ENCODE measurements at places on chromosomes 3 and 15.
A peak's percentile ranks its signal among the peaks of the same experiment; 100 is the strongest.

GRCh38 chr3:11481556-11481955 is 162.2 kb downstream of the VGLL4 start:
- no peak for DNase-seq

GRCh38 chr3:169913323-169913722 is 2.0 kb downstream of the SAMD7 start:
- DNase-seq = no peak

- DNase-seq = no peak
Measured at GRCh38 chr3:140630366-140630765, 47.5 kb upstream of the TRIM42 start.

DNA sequence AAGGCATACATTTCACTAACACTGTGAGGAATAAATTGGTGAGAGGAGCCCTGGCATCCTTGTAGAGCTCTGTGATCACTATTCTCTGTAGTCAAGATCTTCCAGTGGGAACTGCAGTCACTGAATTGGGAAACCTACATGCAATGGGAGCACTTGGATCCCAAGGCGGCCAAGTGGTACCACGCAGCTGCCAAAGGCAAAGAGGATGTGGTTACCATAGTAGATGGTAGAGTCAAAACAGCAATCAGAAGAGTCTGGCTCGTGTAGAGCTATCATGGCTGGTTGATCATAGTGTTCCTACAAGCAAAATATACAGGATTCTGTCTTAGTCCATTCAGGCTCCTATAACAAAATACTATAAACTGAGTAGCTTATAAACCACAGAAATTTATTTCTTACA is 849.7 kb downstream of the ROBO2 start:
- no peak for DNase-seq

- DNase-seq = no peak
Measured at GRCh38 chr15:65165875-65166274, 19.3 kb downstream of the CLPX start.

- no peak for DNase-seq
Measured at GRCh38 chr15:50355980-50356379, 982 bp upstream of the GABPB1 start.

- no peak for DNase-seq
Measured at GRCh38 chr15:77869021-77869895, 208.3 kb downstream of the TBC1D2B start.

DNA sequence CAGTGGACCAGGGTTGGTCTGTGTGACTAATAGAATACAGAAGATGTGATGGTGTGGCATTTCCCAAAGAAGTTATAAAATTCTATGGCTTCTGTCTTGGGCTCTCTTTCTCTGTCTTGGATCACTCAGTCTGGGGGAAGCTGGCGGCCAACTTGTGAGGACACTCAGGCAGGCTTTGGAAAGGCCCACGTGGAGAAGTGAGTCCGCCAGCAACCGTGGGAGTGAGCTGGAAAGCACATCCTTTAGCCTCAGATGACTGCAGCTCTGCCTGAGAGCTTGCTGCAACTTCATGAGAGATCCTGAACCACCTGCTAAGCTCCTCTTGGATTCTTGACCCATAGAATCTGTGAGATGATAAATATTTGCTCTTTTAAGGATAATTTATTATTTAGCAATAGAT is 72.0 kb upstream of the RASGRP1 start:
- DNase-seq = no peak

- DNase-seq = no peak
Measured at GRCh38 chr3:121477589-121477988, 68.2 kb downstream of the POLQ start.

DNA sequence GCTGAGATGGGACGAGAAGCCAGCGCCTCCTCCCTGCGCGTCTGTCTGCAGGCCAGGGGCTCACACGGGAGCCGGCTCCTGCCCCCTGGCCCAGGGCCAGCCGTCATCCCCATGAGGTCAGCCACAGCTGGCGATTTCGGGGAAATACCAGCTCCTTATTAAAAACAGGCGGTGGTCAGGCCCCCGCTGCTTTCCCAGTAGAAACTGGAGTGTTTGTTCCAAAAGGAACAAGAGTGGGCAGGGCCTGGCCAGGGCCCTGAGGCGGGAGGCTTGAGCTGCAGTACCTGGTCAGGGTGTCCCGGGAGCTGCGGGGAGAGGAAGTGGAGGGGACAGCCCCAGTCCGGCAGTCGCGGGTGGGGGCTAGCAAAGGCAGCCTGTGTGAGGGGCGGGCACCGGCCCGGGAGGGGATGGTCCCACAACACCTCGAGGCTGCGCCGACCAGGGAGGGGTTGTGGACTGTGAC is 17.8 kb downstream of the MYL3 start:
- peak; percentile 46 for DNase-seq

GRCh38 chr3:37709946-37710640 is 151.6 kb upstream of the CTDSPL start:
- no peak for DNase-seq

DNA sequence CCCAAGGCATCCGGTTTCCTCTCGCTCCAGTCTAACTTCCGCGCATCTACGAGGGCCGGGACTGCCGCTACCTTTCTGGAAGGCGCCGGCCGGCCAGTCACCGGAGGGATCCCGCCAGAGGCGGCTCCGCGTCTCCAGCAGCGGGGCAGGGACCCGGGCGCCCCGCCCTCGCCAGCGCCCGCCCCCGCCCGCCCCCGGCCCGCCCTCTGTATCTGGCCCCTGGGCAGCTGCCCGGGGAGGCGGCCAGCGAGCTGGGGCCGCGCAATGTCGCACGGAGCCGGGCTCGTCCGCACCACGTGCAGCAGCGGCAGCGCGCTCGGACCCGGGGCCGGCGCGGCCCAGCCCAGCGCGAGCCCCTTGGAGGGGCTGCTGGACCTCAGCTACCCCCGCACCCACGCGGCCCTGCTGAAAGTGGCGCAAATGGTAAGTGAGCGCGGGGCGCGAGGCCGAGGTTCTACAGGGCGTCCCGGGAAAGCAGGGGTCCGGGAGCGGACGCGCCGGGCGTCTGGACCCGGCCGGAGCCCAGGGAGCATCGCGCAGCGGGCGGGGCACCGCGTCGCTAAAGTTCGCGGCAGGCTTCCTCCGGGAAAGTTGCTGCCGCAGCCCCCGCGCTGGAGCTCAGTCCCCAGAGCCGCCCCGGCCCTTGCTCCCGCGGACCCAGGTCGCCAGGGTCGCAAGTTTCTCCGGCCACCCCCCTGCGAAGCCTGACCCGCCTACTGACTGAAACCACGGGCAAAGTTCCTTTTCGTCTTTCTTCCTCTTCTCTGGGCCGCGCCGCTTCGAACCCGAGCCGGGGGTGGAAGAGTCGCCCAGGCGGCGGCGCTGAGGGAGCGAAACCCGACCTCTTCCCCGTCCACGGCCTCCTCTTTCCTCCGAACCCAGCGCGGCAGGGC is at the start of gene CMTM7:
Gene CMTM7 (plus strand): TSS at position 211 of the 893 bp plus-strand sequence. CDS start 54 bp downstream, at position 265.
- DNase-seq = no peak

- no peak for DNase-seq
Measured at GRCh38 chr3:108970561-108970960, 16.9 kb upstream of the GUCA1C start.

DNA sequence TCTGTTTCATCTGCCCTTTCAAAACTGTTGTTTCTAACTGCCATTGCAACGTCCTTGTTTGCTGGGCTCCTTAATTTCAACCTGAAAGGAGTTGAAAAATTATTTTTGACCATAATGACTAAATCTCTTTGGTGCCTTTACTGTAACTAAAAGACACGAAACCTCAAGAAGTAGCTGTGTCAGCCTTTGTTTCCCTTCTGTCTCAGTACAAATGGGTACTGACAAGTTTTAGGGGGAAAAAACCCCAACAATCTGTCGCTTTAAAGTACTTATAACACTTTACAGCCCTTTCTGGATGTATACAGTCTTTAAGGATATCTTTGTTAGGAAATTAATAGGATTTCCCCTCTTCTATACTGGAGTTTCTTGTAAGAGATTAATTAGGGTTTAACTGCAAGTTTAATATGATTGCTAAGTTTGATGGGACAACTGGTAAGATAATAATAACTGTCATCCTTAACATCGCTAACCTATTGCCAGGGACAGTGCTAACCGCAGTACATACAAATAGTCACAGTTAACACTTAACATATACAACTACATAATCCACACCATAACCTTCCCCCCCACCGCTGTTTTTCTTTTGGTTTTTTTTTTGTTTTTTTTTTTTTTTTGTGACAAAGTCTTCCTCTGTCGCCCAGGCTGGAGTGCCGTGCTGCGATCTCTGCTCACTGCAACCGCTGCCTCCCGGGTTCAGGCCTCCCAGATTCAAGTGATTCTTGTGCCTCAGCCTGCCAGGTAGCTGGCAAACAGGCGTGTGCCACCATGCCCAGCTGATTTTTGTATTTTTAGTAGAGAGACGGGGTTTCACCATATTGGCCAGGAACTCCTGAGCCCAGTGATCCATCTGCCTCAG is 1.7 kb downstream of the GXYLT2 start:
- no peak for DNase-seq

GRCh38 chr3:194005930-194006501 is 129.9 kb upstream of the HES1 start:
- no peak for DNase-seq

DNA sequence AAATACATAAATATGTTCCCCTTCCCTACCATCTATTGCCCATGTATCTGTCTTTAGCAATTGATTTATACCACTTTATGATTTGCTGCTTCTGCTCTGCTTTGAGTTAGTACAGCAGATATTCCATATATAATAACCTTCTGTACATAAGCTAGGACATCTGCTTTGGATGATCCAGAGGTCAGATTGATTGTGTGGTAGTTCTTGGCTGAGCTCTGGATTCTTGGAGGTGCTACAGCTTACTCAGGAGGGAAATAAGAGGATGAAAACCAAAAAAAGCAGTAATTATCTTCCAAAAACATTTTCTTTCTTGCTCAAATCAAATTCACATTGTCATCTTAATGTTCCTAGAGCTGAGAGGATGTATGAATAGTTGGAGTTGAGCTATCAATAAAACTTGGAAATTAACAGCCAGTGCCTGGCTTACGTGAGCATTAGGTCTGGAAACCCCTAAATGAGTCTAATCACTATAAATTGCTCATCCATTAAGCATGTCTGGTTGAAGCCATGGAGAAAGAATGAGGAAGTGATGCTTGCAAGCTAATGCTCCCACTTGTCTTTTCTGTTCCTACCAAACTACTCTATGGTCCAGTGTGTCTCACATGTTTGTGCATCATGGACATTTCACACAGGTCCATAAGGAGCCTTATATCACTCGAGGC is 36.3 kb upstream of the TMEM42 start:
- DNase-seq = no peak

GRCh38 chr15:22786868-22787698 is 639 bp downstream of the NIPA1 start:
- DNase-seq = no peak

- no peak for DNase-seq
Measured at GRCh38 chr3:159776779-159777178, 211.9 kb upstream of the IL12A start.

- no peak for DNase-seq
Measured at GRCh38 chr3:31219131-31219843, 313.4 kb upstream of the STT3B start.

- DNase-seq = no peak
Measured at GRCh38 chr3:133610031-133610430, 36.5 kb downstream of the CDV3 start.

GRCh38 chr3:62920466-62920784 is 45.2 kb upstream of the CADPS start:
- DNase-seq = no peak

DNA sequence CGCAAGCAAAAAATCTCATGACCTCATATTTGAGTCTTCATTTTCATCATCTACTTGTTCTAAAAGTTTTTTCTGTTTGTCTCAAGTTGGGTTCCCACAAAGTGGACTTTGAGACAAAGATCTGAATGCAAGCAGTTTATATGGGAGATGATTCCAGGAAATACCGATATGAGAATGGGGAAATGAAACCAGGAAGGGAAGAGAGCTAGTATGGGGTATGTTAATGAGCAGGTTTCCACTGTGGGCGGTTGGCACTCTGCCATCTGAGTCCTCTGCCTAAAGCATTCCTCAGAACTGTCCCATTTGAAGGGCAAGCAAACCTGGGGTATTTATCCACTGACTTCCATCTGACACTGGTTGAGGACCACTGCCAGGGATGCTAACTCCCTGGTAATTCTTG is 8.8 kb downstream of the ADPRH start:
- peak; percentile 40 for DNase-seq

DNA sequence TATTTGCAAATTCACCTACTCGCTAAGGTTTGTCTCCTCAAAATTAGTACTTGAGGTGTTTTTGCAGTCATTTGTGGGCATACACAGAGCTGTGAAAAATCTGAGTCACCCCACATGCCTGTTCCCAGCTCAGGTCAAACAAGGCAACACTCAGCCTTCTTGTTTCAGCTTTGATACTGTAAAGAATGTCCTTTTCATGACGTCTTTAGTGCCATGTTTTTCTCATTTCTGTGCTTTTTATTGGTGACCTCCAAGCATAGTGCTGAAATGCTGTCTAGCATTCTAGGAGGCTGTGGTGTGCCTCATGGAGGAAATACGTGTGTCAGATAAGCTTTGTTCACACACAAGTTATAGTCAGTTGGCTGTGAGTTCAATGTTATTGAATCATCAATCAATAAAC is 8.8 kb downstream of the CAPN3 start:
- no peak for DNase-seq

DNA sequence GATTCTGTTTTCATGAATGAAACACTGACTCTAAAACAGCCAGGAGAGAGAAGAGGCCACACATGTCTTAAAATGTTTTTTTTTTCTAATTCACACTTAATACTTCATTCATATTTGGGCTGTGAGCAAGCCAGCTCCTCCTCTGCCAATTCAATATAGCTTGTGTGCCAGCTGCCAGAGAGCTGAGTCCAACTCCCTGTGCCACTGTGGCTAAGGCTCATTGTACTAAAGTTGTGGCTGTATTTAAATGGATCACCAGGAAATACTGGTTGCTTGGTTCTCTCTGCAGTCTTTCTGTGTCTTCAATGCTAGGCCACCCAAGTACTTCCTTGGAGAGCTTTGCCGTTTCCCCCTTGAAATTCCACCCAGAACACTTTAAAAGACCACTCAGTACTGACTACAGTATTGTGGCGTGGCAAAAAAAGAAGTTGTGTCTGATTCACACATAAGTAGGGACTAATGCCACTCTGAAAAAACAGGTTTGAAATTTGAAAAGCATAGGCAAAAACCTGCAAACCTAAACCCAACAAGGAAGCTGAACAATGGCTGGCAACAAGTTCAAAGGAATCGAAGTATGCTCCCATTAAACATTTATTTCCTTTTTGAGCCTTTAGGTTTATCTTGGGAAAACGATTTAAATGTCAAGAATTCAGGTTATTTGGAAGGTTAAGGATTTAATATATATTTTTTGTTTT is 524.7 kb downstream of the DIPK2A start:
- DNase-seq = no peak

- no peak for DNase-seq
Measured at GRCh38 chr15:92870010-92870591, 30.0 kb upstream of the CHD2 start.

DNA sequence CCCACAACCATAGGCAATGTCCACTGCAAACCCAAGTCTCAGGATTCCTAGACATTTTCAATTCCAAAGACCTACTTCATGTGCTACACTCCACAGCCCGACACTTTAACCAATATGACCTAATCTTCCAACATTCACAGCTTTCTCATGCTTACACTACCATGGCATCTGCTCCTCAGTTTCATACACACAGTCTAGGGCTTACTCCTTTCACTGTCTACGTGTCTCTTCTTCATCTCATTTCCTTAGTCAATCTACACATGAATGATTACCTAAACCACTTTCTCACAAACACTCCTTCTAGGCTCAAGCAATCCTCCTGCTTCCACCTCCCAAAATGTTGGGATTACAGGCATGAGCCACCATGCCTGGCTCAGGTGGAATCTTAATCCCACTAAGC is 106.3 kb downstream of the STAG1 start:
- DNase-seq = no peak

GRCh38 chr15:78752492-78753358 is 58.5 kb downstream of the ADAMTS7 start:
- no peak for DNase-seq
